Chondrocyte (in vitro differentiated cells): ENCODE measurements at places on chromosomes 16 and 17.

GRCh38 chr16:3819746-3820724 is 60.5 kb downstream of the CREBBP start:
- DNase-seq = no peak

DNA sequence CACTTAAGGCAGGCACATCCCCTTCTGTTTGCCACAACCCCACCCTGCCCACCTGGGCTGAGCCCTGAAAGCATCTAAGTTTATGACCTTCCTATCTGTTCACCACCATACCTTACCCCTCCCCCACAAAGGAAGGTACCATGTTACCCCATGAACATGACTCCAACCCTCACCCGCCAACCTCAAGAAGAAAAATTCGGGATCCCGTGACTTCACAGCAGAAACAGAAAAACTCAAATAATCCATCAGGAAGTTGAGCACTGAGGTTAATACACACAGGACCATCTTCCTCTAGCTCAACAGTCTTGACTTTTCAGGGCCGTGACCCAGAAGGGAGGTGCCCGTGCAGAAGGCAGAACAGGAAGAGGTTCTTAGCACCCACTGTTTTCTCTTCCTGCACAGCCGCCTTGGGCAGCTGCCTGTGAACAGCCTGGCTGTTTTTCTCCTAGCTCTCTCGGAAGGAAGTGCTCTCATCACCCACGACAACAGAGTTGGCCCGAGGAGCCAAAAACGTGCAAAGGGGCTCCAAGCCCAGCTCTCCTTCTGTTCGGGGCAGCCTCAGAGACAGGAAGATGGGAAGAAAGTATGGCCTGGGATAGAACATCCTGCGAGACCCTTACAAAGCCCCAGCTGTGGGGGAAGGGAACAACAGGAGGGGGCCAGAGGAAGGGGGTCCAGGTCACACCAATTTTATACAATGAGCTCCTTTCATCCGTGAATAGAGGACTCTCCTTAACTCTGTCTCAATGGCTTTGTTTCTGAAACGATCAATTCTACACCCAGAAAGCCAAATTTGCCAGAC is 101.1 kb downstream of the XYLT1 start:
- DNase-seq = no peak

- no peak for DNase-seq
Measured at GRCh38 chr17:17479209-17479608, 2.4 kb downstream of the MED9 start.

DNA sequence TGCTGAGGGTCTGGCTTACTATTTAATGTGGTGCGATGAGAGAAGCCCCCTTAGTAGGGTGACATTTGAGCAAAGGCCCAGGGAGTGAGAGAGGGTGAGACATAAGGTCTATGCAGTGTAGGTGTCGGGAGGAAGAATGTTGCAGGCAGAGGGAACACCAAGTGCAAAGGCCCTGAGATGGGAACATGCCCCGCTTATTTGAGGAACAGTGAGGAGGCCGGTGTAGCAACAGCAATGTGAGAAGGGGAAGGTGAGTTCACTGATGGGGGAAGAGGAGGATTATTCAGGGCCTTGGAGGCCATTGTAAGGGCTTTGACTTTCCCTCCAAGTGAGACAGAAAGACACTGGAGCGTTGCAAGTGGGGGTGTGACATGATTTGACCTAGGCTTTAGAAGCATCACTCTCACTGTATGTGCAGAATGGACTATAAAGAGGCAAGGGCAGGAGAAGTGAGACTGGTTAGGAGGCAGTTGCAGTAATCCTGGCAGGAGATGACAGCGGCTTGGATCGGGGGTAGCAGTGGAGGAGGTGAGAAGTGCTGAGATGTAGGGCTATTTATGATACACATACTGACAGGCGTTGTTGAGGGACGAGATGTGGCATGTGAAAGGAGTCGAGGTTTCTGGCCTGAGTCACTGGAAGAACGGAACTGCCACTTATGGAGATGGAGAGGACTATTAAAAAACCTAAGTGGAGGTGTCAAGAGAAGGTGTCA is 145.3 kb downstream of the SPECC1 start:
- DNase-seq = no peak

DNA sequence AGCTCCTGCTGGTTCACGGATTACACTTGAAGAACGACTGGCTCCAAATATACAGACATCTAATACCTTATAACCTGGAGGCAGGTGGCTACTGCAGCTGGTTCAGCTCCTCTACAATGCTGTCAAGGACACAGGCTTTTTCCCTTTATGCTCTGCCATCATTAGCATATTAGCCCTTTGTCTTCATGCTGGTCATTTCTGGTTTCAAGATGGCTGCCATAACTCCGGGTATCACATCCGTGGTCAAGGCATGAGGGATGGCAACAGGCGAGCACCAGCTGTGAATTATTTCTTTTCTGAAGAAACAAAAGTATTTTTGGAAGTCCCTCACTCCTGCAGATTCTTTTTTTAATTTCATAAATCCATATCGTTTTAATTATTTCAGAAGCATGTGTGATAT is 124.3 kb upstream of the MED13 start:
- DNase-seq = no peak

GRCh38 chr16:57652695-57653471 is 15.2 kb upstream of the ADGRG3 start:
- no peak for DNase-seq

- no peak for DNase-seq
Measured at GRCh38 chr16:68005786-68006286, 6.6 kb upstream of the DPEP2 start.

DNA sequence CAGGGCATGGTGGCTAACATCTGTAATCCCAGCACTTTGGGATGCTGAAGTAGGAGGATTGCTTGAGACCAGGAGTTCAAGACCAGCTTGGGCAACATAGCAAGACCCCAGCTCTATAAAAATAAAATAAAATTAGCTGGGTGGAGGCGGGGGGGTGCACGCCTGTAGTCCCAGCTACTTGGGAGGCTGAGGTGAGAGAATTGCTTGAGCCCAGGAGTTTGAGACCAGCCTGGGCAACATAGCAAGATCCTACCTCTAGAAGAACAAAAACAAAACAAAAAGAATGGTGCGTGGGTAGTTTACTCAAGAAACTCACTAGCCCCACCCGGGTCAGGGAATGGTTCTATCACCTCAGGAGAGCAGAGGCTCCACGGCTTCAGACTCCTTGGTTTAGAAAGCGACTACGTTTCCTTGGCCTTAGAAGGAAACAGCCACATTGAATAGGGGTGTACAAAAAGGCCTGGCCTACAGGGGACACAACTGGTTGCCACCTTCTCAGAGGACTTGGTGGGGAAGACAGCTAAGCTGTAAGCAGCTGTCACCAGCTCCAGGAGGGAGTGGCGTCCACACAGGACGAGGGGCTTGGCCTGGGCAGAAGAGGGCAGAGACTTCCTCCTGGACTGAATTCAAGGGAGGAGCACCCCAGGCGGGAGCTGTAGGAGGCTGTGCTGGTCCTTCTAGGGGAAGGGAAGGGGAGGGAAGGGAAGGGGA is 716 bp downstream of the TK1 start:
- no peak for DNase-seq

DNA sequence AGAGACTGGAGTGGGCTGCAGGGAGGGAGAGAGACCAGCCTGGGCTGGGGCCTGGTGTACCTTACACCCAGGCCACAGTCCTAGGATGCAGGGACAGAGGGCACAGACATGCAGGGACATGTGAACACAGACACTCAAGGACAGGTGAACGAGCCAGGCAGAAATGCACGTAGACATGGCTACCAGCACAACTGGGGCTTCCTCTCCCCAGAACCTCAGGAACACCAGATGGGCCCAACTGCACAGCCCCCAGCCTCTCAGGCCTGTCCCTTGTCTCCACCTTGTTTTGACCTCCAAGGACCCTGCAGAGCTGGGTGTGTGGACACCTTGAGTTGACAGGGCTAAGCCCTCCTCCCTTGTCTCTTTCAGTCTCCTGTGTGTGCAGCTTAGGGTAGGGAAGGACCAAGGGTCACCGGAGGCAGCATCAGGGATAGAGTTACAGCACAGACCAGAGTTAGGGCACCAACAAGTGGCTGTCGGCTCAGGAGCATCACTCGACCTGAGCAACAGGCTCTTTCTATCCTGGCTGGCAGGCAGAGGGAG is 9.2 kb downstream of the SEZ6 start:
- DNase-seq = no peak

- DNase-seq = no peak
Measured at GRCh38 chr17:9987779-9988585, 82.9 kb upstream of the RCVRN start.

- no peak for DNase-seq
Measured at GRCh38 chr17:37361543-37361942, 14.2 kb upstream of the C17orf78 start.

DNA sequence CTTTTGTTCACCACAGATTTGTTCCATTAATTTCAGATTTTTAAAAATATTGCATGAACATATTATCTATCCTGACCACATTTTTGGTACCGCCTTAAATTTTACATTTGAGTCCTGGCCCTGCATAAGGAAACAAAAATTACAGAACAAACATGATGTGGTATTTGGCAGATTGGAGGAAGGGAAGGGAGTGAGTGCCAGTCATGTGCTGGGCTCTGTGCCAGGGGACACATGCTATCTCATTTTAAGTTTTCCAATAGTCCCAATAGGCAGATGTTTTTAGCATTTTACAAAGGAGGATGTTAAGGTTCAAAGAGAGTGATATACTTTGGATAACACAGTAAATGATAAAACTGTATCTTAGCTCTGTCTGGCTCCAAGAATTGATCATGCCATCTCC is 185.1 kb downstream of the CDK5R1 start:
- DNase-seq = no peak

- DNase-seq = no peak
Measured at GRCh38 chr17:2723505-2723996, 12.0 kb upstream of the CLUH start.

- no peak for DNase-seq
Measured at GRCh38 chr16:18792836-18793433, 2.8 kb upstream of the RPS15A start.

GRCh38 chr17:79622776-79623175 is 11.9 kb upstream of the RBFOX3 start:
- DNase-seq = peak; percentile 50

DNA sequence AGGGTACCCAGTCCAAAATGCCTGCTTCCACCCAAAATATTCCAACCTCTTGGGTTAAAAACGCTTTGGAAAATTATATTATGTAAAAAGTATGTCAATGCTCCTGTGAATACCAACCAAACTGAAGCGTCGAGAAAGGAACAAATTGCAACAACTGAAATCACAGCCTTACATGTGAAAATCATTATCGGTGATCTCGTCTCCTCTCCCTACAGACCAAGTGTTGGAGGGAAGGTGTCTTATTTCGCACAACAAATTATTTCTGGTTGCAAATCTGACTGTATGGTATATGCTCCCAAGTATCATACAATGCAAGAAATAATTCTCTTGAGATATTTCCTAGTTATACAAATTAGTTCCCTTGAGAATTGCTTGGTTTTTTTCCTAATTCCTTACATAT is 89.3 kb upstream of the CDYL2 start:
- DNase-seq = no peak

- DNase-seq = no peak
Measured at GRCh38 chr17:67492251-67492740, 115.2 kb downstream of the PITPNC1 start.

GRCh38 chr17:32370426-32370825 is 20.5 kb downstream of the ZNF207 start:
- no peak for DNase-seq

DNA sequence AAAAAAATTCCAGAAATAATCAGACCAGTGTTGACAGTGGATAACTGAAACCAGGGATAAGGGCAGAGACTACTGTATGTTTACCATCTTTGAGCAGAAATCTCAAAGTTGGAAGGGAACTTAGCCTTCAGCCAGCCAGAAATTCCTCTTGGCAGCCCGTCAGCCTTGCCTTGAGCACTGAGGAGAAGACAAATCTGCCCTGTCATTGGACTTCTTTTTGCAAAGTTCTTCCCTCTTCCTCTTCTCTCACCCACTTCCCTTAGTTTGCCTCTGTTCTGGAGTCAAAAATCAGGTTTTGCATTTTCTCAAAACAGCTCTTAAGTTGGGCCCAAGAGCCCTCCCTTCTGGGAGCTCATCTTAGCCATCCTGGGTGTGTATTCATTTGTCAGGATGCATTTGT is 6.2 kb downstream of the TUFM start:
- DNase-seq = no peak

GRCh38 chr17:70040336-70040735 is 34.7 kb upstream of the KCNJ16 start:
- no peak for DNase-seq

- no peak for DNase-seq
Measured at GRCh38 chr16:5026664-5027063, 7.1 kb downstream of the NAGPA start.

- DNase-seq = no peak
Measured at GRCh38 chr16:90083139-90083538, 6.0 kb upstream of the PRDM7 start.

DNA sequence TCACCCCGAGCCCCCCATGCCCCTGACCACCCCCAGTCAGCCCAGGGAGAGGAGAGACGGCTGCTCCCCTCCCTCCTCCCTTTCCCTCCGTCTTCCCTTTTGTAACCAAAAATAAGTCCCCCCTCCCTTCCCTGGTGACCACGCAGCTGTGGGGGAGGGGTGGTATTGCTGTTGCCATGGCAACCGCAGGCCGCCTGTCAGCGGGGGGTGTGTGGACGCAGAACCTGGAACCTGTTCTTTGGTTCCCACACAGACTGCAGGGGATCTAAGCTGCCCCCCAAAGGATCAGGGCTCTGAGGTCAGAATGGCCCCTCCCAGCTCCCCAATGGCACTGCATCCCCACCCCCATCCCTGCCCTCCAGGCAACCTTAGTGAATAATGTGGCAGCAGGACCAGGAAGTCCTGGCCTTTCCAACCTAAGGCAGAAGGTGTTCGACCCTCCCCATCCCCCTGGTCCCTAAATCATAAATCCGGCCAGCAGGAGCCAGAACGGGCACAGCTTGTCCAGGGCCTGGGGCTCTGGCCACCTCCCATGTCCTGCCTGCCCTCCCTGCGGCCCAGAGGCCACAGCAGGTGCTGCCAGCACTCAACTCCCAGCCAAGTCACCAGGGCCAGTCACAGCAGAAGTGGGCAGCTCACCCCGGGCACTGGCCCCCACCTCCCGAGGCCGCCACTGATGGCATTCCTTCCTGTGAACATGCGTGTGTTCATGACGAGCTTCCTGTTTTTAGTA is 12.0 kb downstream of the CA4 start:
- no peak for DNase-seq

DNA sequence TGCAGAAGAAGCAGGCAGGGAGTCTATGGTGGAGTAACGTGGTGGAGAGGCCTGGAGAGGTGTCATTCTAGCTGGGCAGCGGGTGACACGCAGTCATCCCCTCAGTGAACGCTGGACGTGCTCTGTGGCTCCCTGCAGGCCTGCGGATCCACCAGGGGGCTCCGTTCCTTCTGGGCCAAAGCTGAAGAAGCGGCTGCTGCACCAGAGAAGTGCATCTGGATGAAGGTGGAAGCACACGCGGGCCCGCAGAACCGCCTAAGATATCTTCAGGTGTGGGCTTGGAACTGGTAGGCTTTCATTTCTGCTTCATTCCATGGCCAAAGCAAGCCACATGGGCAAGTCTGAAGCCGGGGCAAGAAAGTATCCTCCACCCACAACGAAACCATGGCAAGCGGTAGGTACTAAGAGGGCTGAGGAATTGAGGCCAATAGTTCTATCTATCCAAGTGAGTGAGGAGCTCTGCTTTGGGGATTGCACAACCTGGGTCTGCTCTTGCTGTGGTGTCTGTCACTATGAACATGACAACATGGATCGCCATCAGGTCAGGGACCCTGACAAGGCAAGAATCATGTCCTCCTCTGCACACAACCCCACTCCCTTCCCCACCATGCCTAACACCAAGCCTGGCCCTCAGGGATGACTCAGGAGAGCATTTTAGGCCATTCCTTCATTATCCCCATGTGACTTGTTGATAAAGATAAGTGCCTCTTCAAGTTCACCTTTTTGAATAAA is 78.9 kb upstream of the FBXO47 start:
- DNase-seq = no peak
